ENCODE measurements at places on chromosomes 2 and 18. TPM values are rescaled to one million over a fixed set of nuclear protein-coding genes. Genes with fewer than 3 reads are reported as not detected.

Gene TMEM198
- total RNA-seq: 4.7 TPM

- DNase-seq: no peak
Measured at GRCh38 chr2:152544638-152545037, 172.6 kb downstream of the PRPF40A start.

- no peak for DNase-seq
Measured at GRCh38 chr2:46528880-46529279, 49.5 kb downstream of the TMEM247 start.

DNA sequence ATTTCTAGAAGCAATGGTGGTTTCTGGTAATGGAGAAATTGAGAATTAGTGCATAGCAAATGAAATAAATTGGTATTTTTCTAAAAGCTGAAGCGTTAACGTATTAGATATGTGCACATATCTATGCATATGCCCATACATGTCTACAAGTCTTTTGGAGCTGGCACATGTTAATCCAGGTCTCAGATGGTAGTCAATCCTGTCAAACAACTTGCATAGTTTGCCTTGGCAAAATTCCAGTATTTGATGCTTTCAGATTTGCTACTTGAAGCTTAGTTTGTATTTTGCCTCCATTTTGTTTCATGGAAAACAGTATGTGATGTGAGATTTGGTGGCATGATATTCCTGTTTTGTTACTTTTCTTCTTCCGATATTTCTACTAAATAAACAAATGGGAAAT, 304.6 kb downstream of the PARD3B start:
- no peak for DNase-seq

GRCh38 chr2:74571058-74571457, 16.5 kb downstream of the DOK1 start:
- no peak for DNase-seq

All from heart left ventricle (tissue), 16 donors.